Neuronal stem cell (in vitro differentiated cells): ENCODE measurements at places on chromosomes 11 and 22.
A peak's percentile ranks its signal among the peaks of the same experiment; 100 is the strongest.

- no peak for DNase-seq
Observed at GRCh38 chr11:28757725-28758515, 649.7 kb downstream of the METTL15 start.

DNA sequence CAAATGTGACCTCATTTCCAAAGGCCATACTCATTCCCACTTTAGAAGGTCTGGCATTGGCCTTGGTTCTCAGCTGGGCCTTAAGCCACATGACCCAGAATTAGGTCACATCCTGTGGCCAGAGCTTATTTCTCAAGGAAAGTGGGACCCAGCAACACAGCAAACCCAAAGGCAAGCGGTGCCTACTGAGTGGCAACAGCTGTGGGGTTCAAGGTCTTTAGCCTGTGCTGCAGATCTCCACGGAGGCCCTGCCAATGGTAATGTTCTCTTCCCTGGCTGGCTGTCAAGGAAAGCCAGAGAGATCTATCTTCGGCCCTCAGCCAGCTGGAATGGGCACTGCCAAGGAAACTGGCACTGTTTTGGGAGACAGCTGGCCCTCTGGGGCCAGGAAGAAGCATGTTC lies 41.5 kb upstream of the TP53I11 start:
- no peak for DNase-seq

GRCh38 chr11:118443590-118444218 lies 7.4 kb downstream of the KMT2A start:
- no peak for DNase-seq

GRCh38 chr11:64102005-64102738 lies 63.7 kb downstream of the MACROD1 start:
- DNase-seq, result no peak

GRCh38 chr11:84345027-84345426 lies 1058.9 kb upstream of the CCDC90B start:
- DNase-seq, result no peak

DNA sequence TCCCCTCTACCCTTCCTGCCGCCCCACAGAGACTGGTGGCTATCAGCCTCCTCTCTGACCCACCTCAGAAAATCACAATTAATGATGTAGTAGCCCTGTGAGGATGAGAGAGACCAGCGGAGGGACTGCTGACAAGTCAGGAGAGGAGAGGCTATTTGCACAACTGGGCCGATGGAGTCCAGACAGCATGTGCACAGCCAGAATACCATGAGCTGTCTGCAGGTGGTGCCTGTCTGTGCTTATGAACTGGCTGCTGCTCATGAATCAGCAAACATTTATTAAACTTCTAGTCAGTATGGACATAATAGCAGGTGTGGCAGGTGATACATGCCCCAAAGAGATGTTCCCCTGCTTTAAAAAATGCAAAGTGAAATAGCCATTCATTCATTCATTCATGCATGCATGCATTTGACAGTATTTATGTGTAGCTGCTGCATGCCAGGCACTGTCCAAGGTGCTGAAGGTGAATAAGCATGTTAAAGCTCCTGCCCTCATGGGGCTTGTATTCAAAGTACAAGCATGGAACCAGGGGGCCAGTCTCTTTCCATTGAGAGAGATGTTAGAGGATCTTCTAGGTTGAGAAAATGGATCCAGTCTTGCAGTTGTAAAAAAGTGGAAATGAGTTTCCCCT lies 141.3 kb downstream of the GRIK4 start:
- no peak for DNase-seq

DNA sequence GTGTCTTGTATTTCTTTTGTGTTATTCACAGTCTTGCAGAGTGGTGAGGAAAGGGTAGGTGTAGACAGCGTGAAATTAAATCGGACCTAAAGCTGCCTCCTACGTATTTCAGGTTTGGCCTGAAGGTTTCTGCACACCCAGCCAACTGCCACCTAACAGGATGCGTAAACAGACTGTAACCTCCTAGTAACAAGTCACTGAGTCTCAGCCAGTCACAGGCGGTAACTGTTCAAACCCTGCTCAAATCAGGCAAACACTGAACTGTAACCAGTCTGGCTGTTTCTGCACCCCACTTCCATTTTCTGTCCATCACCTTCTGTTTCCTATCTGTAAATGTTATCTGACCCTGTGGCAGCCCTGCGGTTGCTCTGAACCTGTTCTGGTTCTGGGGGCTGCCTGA lies 87.1 kb downstream of the ADAMTS15 start:
- DNase-seq, result no peak

- no peak for DNase-seq
Observed at GRCh38 chr11:68441466-68442230, 18.9 kb upstream of the PPP6R3 start.

DNA sequence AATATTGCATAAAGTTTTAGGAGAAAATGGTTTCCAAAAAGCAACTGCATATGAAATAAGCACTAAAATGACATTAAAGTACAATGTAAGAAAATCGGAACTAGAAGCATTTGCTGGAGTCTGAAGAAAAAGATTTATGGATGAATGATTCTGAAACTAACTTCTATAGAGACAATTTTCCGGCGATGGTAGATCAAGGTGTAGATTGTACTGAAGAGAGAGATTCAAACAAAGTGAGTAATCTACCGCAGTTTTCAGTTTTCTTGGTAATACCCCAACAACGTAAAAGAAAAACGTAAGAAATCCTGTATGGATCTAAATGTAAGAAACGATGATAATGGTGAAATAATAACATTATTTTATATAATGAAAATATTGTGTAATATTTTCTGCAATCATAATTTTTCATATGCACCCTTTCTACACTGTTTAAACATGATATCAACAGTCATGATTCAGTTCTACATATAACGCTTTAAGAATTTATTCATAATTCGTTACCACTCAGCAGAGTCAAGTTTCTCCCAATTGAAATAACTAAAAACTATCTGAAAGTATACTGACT lies 1.8 kb upstream of the CDPF1 start:
- no peak for DNase-seq

DNA sequence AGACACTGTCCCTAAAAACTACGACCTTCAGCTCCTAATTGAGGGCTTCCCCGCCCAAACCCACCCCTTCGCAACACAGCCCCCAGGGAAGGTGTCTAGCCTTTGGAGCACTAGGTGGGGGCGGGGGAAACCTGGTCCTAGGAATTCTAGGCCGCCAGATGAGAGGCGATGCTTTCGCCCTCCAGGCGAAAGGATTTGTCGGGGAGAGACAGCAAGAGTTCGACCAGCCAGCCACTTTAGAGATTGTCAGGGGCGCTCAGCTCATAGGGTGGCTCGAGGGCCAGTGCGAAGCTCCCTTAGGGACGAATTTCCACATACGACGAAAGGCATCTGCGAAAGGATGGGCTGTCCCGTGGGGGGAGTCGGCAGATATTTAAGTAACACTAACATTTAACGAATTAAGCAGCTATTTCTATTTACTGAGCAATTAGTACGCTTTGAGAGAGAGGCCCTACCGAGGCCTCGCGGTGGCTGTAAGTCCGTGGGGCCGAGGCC lies 5.3 kb downstream of the CD248 start:
- DNase-seq, result no peak

GRCh38 chr11:76859708-76860227 lies 950 bp upstream of the ACER3 start:
- no peak for DNase-seq

GRCh38 chr11:63503492-63503891 lies 2.4 kb upstream of the LGALS12 start:
- DNase-seq, result no peak

GRCh38 chr11:129778877-129779276 lies 36.8 kb upstream of the TMEM45B start:
- DNase-seq, result no peak

DNA sequence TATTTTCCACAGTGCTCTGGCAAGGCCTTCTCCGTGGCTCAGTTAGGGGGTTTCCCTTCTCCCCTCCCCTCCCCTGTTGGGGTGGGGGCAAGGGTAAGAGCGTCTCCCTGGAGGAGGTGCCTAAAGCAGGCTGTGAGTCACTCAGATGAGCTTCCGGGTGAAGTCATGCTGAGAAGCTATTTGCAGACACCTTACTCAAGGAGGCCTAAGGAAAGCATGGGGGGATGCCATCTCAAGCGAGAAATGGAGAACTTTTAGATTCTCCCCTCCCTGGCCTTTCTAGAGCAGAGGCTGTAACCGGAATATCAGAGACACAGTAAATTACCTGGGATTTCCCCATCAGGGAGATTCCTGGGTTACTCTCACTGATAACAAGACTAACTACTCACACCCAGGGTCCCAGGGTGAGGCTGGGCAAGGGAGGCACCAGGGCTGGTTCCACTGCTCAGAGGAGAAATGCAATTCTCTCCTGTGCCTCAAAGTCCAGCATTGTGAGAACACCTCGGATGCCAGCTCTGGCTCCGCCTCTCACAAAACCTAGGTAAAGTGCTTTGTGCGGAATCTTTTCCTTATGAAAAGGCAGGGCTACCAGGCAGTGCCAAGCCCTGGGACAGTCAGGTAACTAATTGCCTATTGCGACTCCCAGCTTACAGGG lies 123.6 kb downstream of the ABTB2 start:
- DNase-seq, result no peak

DNA sequence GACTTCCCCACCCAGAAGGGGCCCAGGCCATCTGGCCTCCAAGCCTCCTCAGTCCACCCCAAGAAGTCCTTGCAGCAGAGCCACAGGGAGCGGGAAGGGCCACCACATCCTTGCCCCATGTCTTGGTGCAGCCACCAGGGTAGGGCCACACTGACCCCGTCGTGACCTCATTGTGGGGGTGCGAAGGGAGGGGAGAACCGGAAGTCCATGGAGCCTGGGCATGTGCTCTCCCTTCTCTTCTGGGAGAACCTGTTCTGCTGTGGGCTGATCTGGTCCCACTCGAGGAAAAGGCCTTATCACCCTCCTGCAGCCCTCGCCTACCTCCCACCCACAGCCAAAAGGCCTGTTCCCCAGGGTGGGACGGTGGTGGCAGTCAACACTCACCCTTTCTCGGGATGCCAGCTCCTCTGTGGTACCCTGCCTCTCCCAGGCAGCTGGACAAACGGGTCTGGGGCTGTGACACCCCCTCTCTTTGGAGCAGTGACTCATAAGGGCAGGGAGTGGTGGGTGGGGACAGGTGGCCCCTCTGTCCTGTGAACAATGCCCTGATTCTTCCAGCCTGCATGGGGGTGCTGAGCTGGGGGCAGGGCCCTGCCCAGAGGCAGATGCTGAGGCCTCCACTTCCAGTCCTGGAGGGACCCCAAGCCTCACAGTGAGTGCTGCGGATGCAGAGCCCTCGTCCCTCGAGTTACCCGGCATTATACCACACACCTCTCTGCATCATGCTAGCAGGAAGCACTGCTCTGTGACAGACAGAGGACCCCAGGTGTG lies 14.6 kb upstream of the CTSD start:
- no peak for DNase-seq

DNA sequence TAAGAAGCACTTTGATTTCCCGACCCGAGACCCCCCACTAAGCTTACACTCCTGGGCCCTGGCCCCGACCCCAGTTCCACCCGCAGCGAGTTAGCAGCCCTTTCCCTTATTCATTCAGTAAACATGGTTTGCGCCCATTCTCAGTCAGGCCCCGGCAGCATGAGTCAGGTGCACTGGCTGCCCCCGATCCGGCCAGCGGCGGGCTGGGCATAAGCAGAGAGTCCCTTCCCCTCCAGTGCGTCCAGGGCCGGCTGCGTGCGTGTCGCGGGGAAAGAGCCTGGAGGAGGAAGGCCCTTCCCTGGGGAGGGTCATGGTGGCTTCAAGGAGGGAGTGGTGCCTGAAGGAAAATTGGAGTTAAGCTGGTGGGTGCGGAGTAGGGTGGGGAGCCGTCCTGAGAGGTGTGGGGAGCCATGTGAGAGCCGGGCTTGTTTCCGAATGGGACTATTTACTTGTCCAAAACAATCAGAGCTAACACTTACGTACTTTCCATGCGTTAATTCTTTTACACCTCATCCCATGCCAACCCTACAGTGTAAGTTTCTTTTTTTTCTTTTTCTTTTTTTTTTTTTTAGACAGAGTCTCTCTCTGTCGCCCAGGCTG lies 657 bp downstream of the IGHMBP2 start:
- DNase-seq, result peak; percentile 5

DNA sequence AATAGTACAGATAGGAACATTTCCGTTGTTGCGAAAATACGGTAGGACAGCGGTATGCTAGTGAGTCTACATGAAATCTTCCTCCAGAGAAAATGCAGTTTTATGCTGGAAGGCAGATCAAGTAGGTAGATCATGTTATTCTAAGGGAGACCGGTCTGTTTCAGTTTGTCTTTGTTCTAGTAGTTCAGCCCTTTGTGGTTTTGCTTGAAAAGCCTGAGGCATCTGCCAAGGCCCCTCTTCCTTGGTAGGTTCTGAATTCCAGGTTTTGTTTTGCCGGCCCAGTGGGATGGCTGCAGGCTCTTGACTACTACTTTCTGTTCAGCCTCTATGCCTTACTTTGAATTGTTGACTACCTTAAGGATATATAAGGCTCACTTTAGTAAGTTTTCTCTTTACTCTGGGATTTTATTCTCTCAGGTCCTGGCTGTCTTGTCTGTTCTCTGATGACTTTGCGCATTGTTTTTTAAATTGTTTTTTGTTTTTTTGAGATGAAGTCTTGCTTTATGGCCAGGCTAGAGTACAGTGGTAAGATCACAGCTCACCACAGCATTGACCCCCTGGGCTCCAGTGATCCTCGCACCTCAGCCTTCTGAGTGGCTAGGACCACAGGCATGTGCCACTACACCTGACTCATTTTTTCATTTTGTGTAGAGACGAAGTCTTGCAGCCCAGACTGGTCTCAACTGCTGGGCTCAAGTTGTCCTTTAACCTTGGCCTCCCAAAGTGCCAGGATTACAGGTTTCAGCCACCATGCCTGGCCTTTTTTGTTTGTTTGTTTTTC lies 53.7 kb downstream of the HIPK3 start:
- no peak for DNase-seq

GRCh38 chr11:124085583-124085982 lies 29.7 kb upstream of the VWA5A start:
- DNase-seq, result no peak

- no peak for DNase-seq
Observed at GRCh38 chr11:65334696-65335295, 1.1 kb downstream of the DPF2 start.

DNA sequence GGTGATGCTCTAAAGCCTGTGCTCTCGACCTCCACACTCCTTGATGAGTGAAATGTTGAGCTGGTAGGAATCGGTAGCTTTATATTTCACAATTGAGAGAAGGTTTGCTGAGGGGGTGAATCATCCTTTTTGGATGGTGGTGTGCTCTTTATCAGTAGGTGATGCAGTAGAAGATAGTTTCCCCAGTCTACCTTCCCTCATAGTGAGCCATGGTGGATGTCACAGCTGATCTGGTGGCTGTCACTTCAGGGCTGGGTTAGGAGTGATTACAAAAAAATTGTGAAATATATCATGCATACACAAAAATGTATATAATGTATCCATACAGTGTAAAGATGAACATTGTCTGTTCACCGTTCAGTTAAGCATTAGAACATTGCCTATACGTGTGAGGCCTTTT lies 105.3 kb downstream of the GRAMD1B start:
- no peak for DNase-seq
